Activated CD4-positive, CD25-positive, alpha-beta regulatory T cell (primary cell): ENCODE measurements at places on chromosomes 6 and 20.

GRCh38 chr6:9851541-9852380 lies 563.1 kb downstream of the TFAP2A start:
- no peak for DNase-seq

GRCh38 chr20:10920396-10920795 lies 246.6 kb upstream of the JAG1 start:
- DNase-seq, result no peak

- no peak for DNase-seq
These were observed 106.4 kb downstream of the MRPL14 start for GRCh38 chr6:44020664-44021425.

- DNase-seq, result no peak
These were observed at the start of gene BTBD3 for GRCh38 chr20:11917663-11918062. Gene BTBD3, plus strand, starts transcription at chr20:11917893. Its CDS starts 383 bp downstream, at chr20:11918276.

- DNase-seq, result no peak
These were observed 32.0 kb upstream of the RNF8 start for GRCh38 chr6:37321516-37322415.

- no peak for DNase-seq
These were observed 192.2 kb downstream of the GMPR start for GRCh38 chr6:16430391-16431089.

- DNase-seq, result no peak
These were observed 233.4 kb downstream of the TBC1D7 start for GRCh38 chr6:13094781-13095425.

DNA sequence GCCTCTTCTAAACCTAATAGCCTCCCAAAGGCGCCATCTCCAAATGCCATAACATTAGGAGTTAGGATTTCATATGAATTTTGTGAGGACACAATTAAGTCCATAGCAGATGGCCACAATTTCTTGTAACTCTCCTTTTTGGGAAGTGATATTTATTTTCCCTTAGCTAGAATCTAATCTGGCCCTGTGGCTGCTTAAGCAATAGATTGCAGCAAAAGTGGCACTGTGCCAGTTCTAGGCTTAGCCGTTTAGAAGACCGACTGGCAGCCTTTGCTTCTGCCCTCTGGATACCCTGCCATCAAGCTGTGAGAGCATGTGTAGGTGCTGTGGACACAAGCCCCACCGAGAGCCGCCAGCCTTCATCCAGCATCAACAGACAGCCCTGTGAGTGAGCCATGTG lies 15.9 kb upstream of the ADGB start:
- DNase-seq, result no peak

- DNase-seq, result no peak
These were observed 110.4 kb downstream of the ADGB start for GRCh38 chr6:146709036-146709622.

DNA sequence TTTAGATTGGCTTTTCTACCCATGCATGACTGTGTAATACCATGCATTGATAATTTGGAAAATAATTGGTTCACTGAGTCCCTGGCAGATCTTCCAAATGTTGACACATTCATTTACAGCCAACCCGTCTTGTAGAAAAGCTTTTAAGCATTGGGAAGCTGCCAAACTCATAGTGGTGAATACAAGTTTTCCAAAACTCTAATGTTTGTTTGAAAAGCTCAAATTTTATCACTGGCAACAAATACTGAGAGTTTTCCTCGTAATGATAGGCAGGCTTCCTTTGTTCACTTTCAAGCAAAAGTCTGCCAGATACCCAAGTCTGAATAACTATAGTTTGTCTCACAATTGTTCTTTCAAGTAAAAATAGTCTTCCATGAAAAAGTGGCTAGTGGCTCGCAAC lies 143.0 kb downstream of the FIG4 start:
- no peak for DNase-seq

GRCh38 chr6:36984581-36985416 lies 1.2 kb downstream of the MTCH1 start:
- DNase-seq, result no peak

GRCh38 chr6:98657764-98658163 lies 176.6 kb upstream of the POU3F2 start:
- DNase-seq, result no peak

DNA sequence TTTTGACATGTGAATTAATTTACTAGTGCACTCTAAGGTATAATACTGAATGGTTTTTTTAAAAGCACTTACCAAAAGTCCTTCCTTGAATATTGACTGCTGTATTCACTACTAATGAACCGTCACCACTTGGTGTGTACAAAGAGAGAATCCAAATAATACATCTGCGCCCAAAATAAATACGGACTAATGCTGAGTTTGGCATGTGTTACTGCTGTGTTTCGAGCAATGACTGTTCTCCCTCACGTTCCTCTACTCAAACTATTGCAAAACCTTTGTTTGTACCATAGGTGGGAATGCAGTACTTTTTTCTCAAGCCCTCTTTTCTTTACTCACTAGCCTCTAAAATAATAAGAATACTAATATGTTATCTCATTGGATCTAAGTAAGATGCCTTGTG lies 305.5 kb downstream of the QKI start:
- DNase-seq, result no peak

DNA sequence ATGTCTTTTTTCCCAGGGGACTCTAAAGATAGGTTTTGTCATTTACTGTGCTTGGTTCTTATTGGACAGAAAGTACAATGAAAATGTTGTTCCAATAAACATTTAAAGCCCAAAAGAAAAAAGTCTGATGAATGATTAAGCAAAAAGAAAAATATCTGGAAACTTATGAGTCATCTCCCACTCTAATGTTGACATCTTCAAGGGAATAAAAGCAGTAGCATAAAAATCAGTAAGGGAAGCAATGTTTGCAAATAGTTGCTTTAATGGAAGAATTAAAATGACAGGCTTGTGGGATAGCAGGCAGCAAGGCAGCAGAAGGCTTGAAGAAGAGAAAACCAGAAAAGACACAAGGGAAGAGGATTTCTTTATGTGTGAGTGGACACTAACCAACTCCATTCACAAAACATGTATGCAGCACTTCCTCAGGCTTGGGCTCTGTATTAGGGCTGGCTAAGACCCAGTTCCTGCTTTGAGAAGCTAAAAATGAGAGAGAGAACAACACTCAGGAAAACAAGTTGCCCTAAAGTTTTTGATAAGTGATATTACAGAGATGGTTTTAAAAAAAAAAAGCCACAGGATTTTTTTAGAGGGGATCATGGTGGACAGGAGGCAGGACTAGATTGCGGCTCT lies 263.2 kb upstream of the NT5E start:
- DNase-seq, result no peak
